ENCODE measurements at places on chromosomes 16 and 17. TPM values are rescaled to one million over a fixed set of nuclear protein-coding genes. Genes with fewer than 3 reads are reported as not detected.

DNA sequence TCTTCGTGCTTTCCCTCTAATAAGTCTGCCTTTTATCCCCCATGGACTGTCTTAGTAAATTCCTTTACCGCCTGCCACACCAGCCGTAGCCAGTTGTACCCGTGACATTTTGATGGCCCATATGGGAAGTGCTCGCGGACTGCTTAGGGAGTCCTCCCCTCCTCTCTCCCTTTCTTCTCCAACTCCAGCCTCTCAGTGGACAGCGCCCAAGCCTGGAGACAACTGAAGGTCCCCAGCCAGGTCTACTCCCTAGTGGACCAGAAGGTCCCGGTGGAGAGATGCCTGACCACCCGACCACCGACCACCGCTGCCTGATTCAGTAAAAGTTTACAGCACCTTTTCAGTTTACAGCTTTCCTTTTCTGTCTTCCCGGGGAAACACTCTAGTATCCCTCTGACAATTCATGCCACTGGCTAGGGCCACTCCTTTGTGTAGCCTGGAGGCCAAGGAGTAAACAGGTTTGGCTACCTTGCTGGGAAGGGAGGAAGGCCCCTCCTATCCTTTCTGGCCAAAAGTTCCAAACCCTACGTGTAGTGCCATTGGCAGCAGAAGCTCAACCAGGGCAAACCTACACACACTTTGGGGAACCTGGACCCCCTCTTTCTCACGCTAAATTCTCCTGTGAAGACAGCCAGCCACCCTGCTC is 18.0 kb downstream of the CTRB2 start:
- DNase-seq, result no peak
- H3K27ac ChIP-seq, result no peak overlapping the region
- no peaks in the 10 kb centered on the region for H3K27me3 ChIP-seq
- no peak overlapping the region for H3K4me3 ChIP-seq

MGAT5B gene
- total RNA-seq, result 0.26 TPM

ABHD15 gene
- 8.0 TPM for total RNA-seq

TMEM106A gene
- total RNA-seq, result 13.5 TPM

DNA sequence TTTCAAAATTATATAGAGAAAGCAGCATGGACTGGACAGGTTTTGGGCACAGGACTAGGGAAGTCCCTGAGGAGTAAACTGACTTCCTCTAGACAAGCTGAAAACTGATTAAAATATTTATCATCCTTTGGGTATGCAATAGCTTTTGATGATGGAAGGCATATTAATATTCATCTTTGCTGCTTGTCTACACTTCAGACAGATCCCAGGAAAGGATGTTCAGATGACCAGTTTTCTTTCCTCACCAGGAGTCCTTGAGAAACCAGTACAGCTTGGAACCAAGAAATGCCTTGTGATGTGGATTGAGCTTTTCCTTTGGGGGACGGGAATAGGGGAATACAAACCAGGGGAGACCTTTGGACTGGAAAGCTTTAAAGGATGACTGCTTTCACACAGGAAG is 195.5 kb downstream of the FTO start:
- H3K4me3 ChIP-seq, result no peak overlapping the region
- H3K27me3 ChIP-seq, result no peaks in the 10 kb centered on the region
- no peak overlapping the region for H3K27ac ChIP-seq

- DNase-seq, result no peak
- no peaks in the 10 kb centered on the region for H3K27me3 ChIP-seq
Measured at GRCh38 chr17:64773836-64774761, 112.0 kb upstream of the SMURF2 start.

DNA sequence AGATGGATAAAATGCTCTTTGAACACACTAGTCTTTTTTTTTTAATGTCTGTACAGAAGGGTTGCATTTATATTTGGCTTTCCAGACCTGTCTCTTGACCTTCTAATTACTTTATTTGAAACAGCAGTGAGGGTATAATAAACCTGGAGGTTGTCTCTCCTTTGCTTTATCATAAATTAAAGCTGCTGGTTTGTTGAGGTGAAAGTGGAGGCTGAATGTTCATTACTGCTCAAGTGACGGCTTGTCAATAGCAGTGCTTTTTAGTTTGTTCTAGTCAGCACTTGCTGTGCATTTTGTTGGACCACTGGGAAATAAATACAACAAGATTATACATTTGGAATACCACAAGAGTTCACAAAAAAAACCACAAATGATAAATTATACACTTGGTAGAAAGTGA is 264.2 kb downstream of the IRX3 start:
- H3K4me3 ChIP-seq, result no peak overlapping the region
- DNase-seq, result no peak
- no peak overlapping the region for H3K27ac ChIP-seq
- H3K4me1 ChIP-seq, result no peaks in the 10 kb centered on the region

PRR11 gene
- total RNA-seq, result 5.7 TPM

GRCh38 chr16:24577167-24577566 is 37.8 kb downstream of the RBBP6 start:
- DNase-seq, result no peak
- H3K4me1 ChIP-seq, result peaks cover 5% of the 10 kb centered on the region
- H3K27ac ChIP-seq, result no peak overlapping the region
- H3K27me3 ChIP-seq, result no peaks in the 10 kb centered on the region
- no peak overlapping the region for H3K4me3 ChIP-seq
- H3K36me3 ChIP-seq, result peaks cover 4% of the 10 kb centered on the region

RGS11 gene
- 51.1 TPM for total RNA-seq

- no peak overlapping the region for H3K27ac ChIP-seq
- no peak overlapping the region for H3K4me3 ChIP-seq
- no peaks in the 10 kb centered on the region for H3K4me1 ChIP-seq
Measured at GRCh38 chr17:35775583-35775982, 14.9 kb downstream of the C17orf50 start.

- DNase-seq, result no peak
- H3K4me3 ChIP-seq, result no peak overlapping the region
- no peak overlapping the region for H3K27ac ChIP-seq
- no peaks in the 10 kb centered on the region for H3K27me3 ChIP-seq
- no peaks in the 10 kb centered on the region for H3K4me1 ChIP-seq
- no peaks in the 10 kb centered on the region for H3K36me3 ChIP-seq
Measured at GRCh38 chr17:12081720-12082119, 61.0 kb downstream of the MAP2K4 start.

MYL4 gene
- total RNA-seq, result 1.8 TPM

MT4 gene
- not detected for total RNA-seq

- H3K27ac ChIP-seq, result no peak overlapping the region
- H3K4me3 ChIP-seq, result no peak overlapping the region
Measured at GRCh38 chr17:64472564-64472963, 23.6 kb downstream of the MILR1 start.

GRCh38 chr17:75921596-75921995 is 16.9 kb upstream of the MRPL38 start:
- no peak for DNase-seq
- no peaks in the 10 kb centered on the region for H3K4me1 ChIP-seq
- no peak overlapping the region for H3K4me3 ChIP-seq
- H3K27ac ChIP-seq, result no peak overlapping the region
- H3K36me3 ChIP-seq, result no peaks in the 10 kb centered on the region

TSPOAP1 gene
- 9.8 TPM for total RNA-seq

LDHD gene
- total RNA-seq, result 25.2 TPM

GRCh38 chr17:413016-413350 is 60.4 kb upstream of the RPH3AL start:
- DNase-seq, result no peak
- H3K4me3 ChIP-seq, result no peak overlapping the region
- no peaks in the 10 kb centered on the region for H3K27me3 ChIP-seq
- H3K27ac ChIP-seq, result no peak overlapping the region

SETD1A gene
- total RNA-seq, result 2.3 TPM

DNA sequence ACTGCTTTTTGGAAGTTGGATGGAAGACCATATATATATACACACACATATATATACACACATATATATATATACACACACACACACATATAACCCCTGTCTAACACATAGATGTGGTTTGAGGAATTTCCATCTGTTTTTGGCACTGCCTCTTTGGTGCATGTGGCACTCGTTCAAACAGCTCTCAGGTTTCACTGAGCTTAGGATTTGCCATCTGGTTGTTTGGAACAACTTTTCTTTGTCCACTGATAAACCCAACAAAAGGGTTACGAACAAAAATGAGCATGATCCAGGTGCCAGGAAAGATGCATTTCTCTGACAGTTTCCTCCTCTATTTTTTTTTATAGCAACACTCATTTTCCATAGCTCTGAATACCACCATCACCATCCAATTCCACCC is 14.6 kb upstream of the KCNJ16 start:
- H3K27me3 ChIP-seq, result no peaks in the 10 kb centered on the region
- H3K36me3 ChIP-seq, result no peaks in the 10 kb centered on the region
- H3K4me3 ChIP-seq, result no peak overlapping the region
- DNase-seq, result no peak
- no peaks in the 10 kb centered on the region for H3K4me1 ChIP-seq
- H3K27ac ChIP-seq, result no peak overlapping the region

PYCARD gene
- total RNA-seq, result 25.9 TPM

DNA sequence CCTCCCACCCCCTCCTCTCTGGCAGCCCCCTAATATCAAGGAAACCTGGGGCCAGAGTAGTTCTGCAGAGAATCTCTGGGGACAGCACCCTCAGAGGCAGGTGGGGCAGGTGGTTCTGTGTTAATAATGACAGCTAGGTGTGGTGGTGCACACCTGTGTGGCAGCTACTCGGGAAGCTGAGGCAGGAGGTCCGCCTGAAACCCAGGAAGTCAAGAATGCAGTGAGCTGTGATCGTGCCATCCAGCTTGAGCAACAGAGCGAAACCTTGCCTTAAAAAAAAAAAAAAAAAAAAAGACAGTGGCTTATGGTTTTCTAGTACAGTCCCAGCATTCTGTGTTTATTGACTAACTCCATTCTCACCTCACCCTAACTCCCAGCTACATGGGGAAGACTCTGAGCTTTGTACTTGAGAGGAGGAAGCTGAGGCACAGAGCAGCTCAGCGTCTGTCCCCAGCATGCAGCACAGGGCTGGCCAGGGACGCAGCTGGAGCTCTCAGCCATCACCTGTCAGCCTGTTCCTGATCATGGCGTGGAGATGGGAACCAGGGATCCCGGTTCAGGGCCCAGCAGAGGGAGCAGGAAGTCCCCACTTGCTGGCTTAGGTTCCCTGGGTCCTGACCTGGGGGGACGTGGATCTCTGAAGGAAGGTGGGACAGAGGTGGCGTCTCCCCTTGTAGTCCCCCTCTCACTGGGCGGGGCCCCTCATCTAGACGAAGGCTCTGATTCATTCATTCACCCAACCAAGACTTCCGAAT is 6.1 kb downstream of the DBNDD1 start:
- H3K27ac ChIP-seq, result no peak overlapping the region
- H3K27me3 ChIP-seq, result no peaks in the 10 kb centered on the region
- H3K36me3 ChIP-seq, result no peaks in the 10 kb centered on the region
- no peaks in the 10 kb centered on the region for H3K4me1 ChIP-seq
- DNase-seq, result no peak

GRCh38 chr17:55318081-55318480 is 53.3 kb downstream of the HLF start:
- H3K36me3 ChIP-seq, result no peaks in the 10 kb centered on the region
- no peaks in the 10 kb centered on the region for H3K4me1 ChIP-seq
- DNase-seq, result no peak
- no peaks in the 10 kb centered on the region for H3K27me3 ChIP-seq
- H3K27ac ChIP-seq, result no peak overlapping the region

ZFPM1 gene
- total RNA-seq, result 0.72 TPM

DNA sequence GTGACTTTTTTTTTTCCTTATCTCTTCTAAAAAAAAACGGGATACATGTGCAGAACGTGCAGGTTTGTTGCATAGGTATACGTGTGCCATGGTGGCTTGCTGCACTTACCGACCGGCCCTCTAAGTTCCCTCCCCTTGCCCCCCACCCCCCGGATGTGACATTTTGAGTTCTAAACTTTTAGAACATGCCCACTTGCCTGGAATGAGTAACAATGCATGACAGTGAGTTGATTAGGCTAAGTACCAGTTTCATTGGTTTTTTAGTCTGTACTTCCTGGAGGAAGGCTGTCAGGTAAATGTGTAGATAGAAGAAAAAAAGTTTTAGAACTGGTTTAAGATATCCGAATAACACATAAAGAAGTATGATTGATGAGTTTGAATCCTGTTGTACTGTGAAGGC is 4.0 kb downstream of the BPTF start:
- no peaks in the 10 kb centered on the region for H3K36me3 ChIP-seq
- H3K4me1 ChIP-seq, result peaks cover 62% of the 10 kb centered on the region
- no peak for DNase-seq
- no peaks in the 10 kb centered on the region for H3K27me3 ChIP-seq
- no peak overlapping the region for H3K4me3 ChIP-seq

- DNase-seq, result no peak
- no peak overlapping the region for H3K27ac ChIP-seq
- no peaks in the 10 kb centered on the region for H3K27me3 ChIP-seq
- H3K36me3 ChIP-seq, result no peaks in the 10 kb centered on the region
Measured at GRCh38 chr16:56748191-56748590, 18.3 kb downstream of the NUP93 start.

DNA sequence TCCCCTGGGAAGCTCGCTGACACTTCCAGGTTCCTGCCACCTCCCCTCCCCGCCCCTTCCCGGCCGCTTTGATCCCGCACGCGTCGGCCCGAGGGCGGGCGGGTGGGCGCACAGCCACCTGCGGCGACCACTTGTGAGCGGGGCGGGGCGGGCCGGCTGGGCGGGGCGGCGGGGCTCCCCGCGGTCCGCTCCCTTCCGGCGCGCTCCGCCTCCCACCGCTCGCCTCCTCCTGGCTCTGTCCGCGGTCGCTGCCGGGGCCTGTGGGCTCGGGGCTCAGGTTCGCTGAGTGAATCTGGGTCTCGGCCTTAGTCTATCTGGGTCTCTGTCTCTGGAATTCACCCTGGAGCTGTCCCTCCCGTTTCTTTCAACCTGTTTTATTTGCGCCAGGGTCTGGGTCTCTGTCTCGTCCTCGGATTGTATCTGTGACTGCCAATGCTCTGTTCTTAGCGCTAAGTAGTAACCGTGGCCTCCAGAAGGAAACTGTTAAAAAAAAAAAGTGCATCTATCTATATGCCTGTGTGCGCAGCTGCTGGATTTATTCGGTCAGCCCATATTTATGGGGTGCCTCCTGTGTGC is 2.7 kb upstream of the HES7 start:
- DNase-seq, result no peak
- H3K4me1 ChIP-seq, result peaks cover 38% of the 10 kb centered on the region
- peaks cover 6% of the 10 kb centered on the region for H3K27me3 ChIP-seq
- H3K4me3 ChIP-seq, result peak overlapping the region; percentile 40

- H3K36me3 ChIP-seq, result no peaks in the 10 kb centered on the region
- no peaks in the 10 kb centered on the region for H3K27me3 ChIP-seq
- peak overlapping the region; percentile 78 for H3K4me3 ChIP-seq
Measured at GRCh38 chr17:48543107-48543853, 1.6 kb downstream of the HOXB2 start.

GRCh38 chr17:77995146-77995852 is 36.8 kb downstream of the TNRC6C start:
- no peaks in the 10 kb centered on the region for H3K4me1 ChIP-seq
- no peaks in the 10 kb centered on the region for H3K27me3 ChIP-seq
- H3K36me3 ChIP-seq, result no peaks in the 10 kb centered on the region
- no peak overlapping the region for H3K4me3 ChIP-seq
- H3K27ac ChIP-seq, result no peak overlapping the region
